Cortex of kidney (tissue), 1 donor: ENCODE measurements at places on chromosomes 6 and 20.

DNA sequence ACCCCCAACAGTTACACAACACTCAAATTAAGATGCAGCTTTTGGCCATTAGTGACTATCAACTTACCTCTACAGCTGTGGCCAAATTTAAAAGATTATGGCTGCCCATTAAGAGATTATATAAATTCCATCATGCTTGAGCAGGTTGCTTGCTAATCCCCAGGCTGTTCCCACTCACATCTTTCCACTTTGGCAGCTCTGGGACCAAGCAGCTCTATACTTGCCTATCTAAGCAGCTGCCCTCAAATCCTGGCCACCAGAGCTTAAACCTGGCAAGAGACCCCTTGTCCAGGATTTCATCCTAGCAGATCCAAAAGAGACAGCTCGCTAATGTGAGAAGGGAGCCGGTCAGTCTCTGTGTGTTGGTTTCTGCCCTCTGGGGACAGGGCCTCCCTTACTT, 127.9 kb downstream of the SLC23A2 start:
- DNase-seq: no peak

DNA sequence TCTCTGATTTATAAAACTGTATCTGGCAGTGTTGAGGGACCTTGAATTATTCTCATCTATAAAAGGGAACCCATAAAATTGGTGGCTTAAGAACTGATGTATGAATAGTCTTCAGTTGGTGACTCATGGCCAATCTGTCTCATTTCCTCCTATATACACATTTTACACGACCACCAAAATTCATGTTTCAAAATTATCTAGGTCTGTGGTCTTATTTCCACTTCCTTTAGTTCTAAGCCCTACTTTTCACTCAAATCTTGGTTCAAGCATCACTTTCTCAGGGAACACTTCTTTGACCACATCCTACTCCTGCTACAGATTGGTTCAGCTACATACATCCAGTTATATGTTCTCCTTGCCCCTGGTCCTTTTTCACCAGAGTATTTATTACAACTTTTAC, 18.6 kb upstream of the ENPP1 start:
- no peak for DNase-seq

DNA sequence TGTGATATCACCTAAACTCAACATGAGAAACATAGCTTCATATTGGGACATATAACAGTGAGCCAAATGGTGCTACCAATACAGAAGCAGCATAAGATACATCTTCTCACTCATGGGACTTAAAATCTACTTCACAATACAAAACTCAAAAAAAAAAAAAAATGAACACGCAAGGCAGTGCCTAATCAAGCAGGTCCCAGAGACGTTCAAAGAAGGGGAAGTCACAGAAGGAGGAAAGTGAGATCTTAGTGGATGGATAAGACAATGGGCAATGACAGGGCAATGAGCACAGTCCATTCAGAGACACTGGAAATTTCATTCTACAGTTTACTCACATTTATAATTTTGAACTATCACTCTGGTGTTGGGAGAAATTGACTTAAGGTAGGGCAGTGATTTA, 88.3 kb downstream of the FAM50B start:
- DNase-seq: no peak

DNA sequence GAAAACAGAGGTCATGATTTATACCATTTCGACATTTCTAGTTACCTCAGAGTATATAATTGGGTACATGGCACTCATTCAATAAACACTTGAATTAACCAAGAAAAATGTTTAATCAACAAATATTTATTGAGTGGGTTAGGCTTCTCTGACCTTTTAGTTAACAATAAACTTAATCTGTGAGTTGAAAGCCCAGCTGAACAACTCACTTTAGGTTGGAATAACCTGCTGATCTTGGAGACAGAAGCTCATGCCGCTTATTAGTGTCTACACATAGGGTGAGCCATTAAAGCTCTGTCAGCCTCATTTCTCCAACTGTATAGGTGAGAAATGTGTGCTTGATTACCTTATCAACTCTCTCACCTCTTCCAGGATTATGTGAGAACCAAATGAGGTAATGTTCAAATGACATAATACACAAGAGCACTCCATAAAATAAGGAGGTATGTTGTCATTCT, 98.2 kb upstream of the DTNBP1 start:
- DNase-seq: no peak

- DNase-seq: no peak
These were observed 573.1 kb downstream of the KIF16B start for GRCh38 chr20:16000112-16000511.

- DNase-seq: no peak
These were observed 19.3 kb upstream of the SCML4 start for GRCh38 chr6:107843400-107843799.
